ENCODE measurements at places on chromosomes 12 and 14. TPM values are rescaled to one million over a fixed set of nuclear protein-coding genes. Genes with fewer than 3 reads are reported as not detected.

The EXD2 gene
- 32.9 TPM for total RNA-seq

The AKAP6 gene
- total RNA-seq: 4.1 TPM

The TMEM253 gene
- total RNA-seq: 1.2 TPM

The AQP6 gene
- not detected for total RNA-seq

The OAS2 gene
- not detected for total RNA-seq

The CLEC1A gene
- not detected for total RNA-seq

The SPX gene
- 9.4 TPM for total RNA-seq

The GUCY2C gene
- not detected for total RNA-seq

The TAPBPL gene
- 17.0 TPM for total RNA-seq

The EMP1 gene
- total RNA-seq: 163 TPM

The BCL2L2 gene
- 21.6 TPM for total RNA-seq

The NOVA1 gene
- 1.5 TPM for total RNA-seq

The PHETA1 gene
- 13.6 TPM for total RNA-seq

The PLEKHG7 gene
- total RNA-seq: not detected

DNA sequence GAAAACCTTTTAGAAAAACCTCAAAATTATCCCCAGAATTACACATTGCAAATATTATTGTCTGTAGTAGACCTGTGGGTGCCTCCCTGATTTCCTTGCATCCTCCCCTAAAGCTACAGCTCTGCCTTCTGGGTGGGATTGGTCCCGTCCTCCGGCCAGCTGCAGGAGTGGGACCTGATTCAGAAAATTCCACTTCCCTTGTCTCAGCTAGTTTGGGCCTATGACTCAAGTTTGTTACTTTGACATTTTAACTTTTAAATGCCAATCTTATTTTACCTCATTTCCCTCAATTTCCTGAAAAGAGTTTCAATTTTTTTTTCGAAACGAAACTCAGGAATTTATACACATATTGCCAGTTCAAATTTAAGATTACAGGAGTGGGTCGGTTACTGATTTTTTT lies 13.2 kb upstream of the SLC41A2 start:
- no peaks in the 10 kb centered on the region for H3K27me3 ChIP-seq
- no peak overlapping the region for H3K4me3 ChIP-seq
- peaks cover 16% of the 10 kb centered on the region for H3K4me1 ChIP-seq
- peaks cover under 1% of the 10 kb centered on the region for H3K36me3 ChIP-seq
- no peak overlapping the region for H3K27ac ChIP-seq

- no peak for DNase-seq
- no peak overlapping the region for H3K27ac ChIP-seq
- H3K4me3 ChIP-seq: no peak overlapping the region
- H3K27me3 ChIP-seq: peaks cover 12% of the 10 kb centered on the region
- peaks cover 29% of the 10 kb centered on the region for H3K36me3 ChIP-seq
- peaks cover 21% of the 10 kb centered on the region for H3K4me1 ChIP-seq
Measured at GRCh38 chr12:57614948-57615500, 3.8 kb downstream of the ARHGEF25 start.

GRCh38 chr12:47547077-47547476 lies 158.8 kb downstream of the RPAP3 start:
- H3K27me3 ChIP-seq: peaks cover 3% of the 10 kb centered on the region
- DNase-seq: no peak

- no peaks in the 10 kb centered on the region for H3K36me3 ChIP-seq
- peaks cover 7% of the 10 kb centered on the region for H3K4me1 ChIP-seq
- no peak overlapping the region for H3K27ac ChIP-seq
- no peak for DNase-seq
- H3K27me3 ChIP-seq: no peaks in the 10 kb centered on the region
- no peak overlapping the region for H3K4me3 ChIP-seq
Measured at GRCh38 chr14:73392329-73393257, 65.8 kb downstream of the NUMB start.

DNA sequence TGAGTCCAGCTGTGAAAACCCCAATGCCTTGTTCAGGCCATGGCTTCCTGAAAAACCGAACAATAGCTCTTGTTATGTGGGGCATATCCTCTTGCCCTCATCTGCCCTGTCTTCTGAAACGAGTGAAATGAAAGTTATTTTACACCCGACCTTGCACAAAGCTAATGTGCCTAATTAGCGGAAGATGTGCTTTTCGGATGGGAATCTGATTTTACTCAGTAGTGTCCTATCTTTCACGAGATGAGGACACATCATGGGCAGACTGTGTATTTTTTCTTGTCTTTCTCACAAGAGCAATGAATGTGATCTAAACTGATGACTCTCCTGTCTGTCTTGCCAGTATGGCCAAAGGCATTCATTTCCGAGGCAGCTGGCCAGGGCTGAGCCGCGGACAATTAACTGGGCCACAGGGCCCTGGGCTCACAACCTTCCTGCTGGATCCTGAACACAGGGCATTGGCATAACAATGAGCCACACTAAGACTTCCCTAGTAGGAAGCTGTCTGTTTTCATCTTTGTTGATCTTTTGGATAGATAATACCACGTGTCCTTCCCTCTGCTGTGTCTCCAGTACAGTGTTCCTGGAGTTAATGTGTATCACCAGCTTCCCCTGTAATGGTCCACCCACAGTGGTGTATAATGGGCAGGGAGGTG lies 86.0 kb upstream of the HIF1A start:
- no peaks in the 10 kb centered on the region for H3K36me3 ChIP-seq
- no peak for DNase-seq
- peak overlapping the region; percentile 94 for H3K27ac ChIP-seq
- no peaks in the 10 kb centered on the region for H3K27me3 ChIP-seq
- no peak overlapping the region for H3K4me3 ChIP-seq

DNA sequence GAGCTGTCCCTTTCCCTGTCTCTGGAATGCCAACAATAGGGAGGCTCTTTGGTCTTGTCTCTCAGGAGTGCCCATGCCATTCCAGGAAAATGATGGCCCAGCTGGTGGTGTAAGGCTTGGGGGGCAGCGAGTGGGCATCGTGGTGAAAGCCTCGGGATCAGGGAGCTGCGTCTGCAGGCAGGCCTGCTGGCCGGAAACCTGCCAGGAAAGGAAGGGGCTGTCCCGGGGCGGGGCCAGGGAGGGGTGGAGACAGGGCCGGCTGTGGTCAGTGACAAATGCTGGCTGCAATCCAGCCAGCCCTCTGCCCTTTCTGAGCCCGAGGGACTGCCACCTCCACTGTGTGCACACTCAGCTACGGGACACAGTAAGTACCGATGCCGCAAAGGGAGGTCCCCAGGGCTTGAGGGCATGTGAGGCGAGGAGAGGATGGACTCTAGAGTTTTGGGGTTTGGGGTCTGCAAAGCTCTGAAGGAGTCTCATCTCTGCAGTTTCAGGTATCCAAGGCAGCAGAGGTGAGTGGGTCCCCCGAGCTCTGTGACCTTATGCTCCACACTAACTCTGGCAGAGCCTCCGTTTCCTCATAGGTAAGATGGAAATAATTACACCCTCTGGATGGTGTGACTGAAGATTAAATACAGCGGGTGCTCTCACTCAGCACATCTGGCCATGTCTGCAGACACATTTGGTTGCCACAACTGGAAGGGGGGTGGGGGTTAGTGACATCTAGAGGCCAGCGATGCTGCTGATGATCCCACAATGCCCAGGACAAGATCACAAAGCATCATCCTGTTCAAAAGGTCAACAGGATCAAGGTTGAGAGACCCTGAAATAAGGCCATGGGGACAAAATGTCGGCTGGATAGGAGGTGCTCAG lies at the start of gene SERPINA5:
Gene SERPINA5, plus strand, starts transcription at position 300 of the 873 bp plus-strand sequence. CDS start 5,937 bp downstream, outside the sequence.
- no peak within 1 kb of the TSS for H3K4me3 ChIP-seq
- no peaks in the 10 kb centered on the region for H3K36me3 ChIP-seq
- DNase-seq: no peak
- no peak within 1 kb of the TSS for H3K27ac ChIP-seq

DNA sequence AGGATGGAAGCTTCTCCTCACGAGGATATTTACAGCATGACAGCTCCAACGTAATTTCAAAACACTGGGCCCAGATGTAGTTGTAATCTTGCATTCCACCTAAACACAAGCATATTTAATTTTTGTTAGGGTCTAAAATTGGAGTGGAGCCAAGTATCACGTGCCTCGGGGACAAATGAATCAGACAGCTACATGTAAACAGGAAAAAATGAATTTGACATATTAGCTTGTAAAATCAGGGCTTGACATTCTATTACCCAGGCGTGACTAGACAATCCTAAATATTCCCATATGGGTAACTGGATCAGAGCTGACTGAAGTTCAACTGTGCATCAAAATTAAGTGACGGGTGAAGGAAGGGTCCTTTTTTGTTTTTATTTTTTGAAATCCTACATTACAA lies 59.0 kb downstream of the MDM2 start:
- no peak overlapping the region for H3K27ac ChIP-seq
- peaks cover 6% of the 10 kb centered on the region for H3K27me3 ChIP-seq
- no peak for DNase-seq
- H3K4me3 ChIP-seq: no peak overlapping the region

DNA sequence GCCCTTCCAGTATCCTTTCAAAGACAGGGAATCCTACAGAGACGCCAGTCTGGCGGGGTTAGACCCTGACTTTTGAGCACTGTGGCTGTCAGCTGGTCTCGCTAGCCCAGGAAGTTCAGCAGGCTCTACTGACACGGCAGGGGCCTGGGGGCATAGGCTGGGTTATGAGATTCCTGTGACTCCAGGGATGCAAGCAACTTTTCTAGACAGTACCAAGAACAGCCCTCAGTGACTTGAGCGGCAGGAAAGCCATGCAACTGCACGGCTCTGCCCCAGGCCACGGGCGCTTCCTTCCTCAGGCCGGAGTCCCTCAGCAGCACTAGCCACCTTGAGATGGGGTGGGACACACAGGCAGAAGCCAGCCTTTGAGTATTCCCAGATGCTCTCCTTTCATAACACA lies 5.1 kb upstream of the SIVA1 start:
- H3K4me3 ChIP-seq: peak overlapping the region; percentile 29
- H3K27ac ChIP-seq: peak overlapping the region; percentile 92
- DNase-seq: no peak
- H3K4me1 ChIP-seq: peaks cover 45% of the 10 kb centered on the region
- H3K27me3 ChIP-seq: no peaks in the 10 kb centered on the region

GRCh38 chr14:93073910-93074769 lies 41.6 kb downstream of the ITPK1 start:
- peaks cover 19% of the 10 kb centered on the region for H3K4me1 ChIP-seq
- no peaks in the 10 kb centered on the region for H3K27me3 ChIP-seq
- H3K27ac ChIP-seq: no peak overlapping the region
- no peak for DNase-seq
- peaks cover 1% of the 10 kb centered on the region for H3K36me3 ChIP-seq

DNA sequence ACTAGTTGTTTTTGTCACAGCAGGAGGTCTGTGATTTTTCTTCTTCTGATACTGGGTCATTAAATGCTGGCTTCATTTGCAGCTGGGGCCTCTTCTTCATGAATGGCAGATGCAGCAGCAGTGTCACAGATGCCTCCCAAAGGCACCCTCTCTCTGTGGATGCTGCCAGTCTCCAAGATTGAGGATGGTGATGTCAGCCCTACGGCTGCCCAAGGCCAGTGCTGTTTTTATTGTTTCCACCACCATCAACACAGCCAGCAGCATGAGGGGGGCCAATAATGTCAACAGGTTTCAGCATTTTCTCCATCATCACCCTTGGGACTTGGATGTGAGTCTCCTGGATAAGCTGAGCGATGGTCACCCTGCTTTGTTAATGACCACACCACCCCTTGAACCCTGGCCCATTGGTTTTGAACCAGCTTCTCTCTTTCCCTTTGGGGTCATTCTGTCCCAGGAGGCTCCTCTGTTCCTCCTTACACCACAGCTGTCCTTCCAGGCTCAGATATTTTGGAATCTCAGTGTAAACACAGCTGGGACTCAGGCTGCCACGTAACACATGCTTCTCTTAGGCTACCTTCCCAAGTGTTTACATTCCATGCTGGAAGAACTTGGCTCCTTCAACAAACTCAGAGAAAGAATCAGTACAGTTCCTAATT lies 151.7 kb upstream of the DDHD1 start:
- no peak overlapping the region for H3K4me3 ChIP-seq
- H3K27me3 ChIP-seq: peaks cover 9% of the 10 kb centered on the region
- peaks cover 1% of the 10 kb centered on the region for H3K36me3 ChIP-seq

GRCh38 chr12:87953256-87953860 lies 75.8 kb downstream of the C12orf50 start:
- no peak overlapping the region for H3K27ac ChIP-seq
- no peak for DNase-seq
- peaks cover 8% of the 10 kb centered on the region for H3K4me1 ChIP-seq
- no peak overlapping the region for H3K4me3 ChIP-seq
- H3K27me3 ChIP-seq: no peaks in the 10 kb centered on the region

- no peak overlapping the region for H3K27ac ChIP-seq
- H3K4me3 ChIP-seq: no peak overlapping the region
- no peaks in the 10 kb centered on the region for H3K4me1 ChIP-seq
- H3K36me3 ChIP-seq: no peaks in the 10 kb centered on the region
- no peaks in the 10 kb centered on the region for H3K27me3 ChIP-seq
Measured at GRCh38 chr12:67998379-67998778, 9.1 kb downstream of the IFNG-AS1 start.

- peaks cover 22% of the 10 kb centered on the region for H3K4me1 ChIP-seq
- no peaks in the 10 kb centered on the region for H3K36me3 ChIP-seq
- no peak overlapping the region for H3K27ac ChIP-seq
- peaks cover 61% of the 10 kb centered on the region for H3K27me3 ChIP-seq
Measured at GRCh38 chr12:96543-96942, 30.0 kb downstream of the IQSEC3 start.

DNA sequence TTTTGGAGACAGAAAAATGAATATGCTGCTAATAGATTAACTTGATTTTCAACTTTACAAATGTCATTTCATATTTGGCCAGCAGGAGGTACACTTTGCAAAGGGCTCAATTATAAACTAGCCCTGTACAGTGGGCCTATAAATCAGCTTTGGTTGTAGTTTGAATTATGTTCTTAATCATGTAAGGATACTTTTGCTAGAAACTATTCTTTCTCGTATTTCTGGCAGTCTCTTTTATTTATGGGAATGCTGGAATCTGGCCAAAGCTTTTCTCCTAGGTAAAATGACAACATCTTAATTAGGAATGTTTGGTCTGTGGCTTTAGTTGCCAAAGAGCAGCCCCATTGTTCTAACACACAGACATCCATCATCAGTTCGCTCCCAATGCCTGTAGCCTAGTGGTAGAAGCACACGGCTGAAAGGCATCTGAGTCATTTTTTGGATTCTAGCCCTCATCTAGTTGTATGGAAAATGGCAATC lies 1322.3 kb upstream of the SEL1L start:
- no peak overlapping the region for H3K27ac ChIP-seq
- no peaks in the 10 kb centered on the region for H3K36me3 ChIP-seq
- H3K27me3 ChIP-seq: peaks cover 4% of the 10 kb centered on the region

DNA sequence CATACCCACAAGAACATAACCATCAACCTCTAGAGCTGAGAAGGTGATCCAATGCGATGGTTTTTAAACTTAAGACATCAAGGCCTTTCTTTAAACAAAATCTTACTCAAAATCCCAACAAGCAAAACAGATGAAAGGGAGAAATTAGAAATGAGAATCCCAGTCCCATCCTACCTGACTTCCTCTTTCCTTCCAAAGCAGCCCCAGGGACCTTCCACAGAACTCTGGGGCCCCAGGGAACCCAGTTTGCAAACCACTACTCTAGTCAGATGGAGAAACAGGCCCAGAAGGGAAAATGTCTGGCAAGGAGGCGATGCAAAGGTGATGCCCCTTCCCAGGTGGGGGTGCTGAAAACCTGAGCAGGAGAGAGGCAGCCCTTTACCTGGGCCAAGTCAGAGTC lies 29.0 kb upstream of the CMKLR1 start:
- DNase-seq: no peak
- no peak overlapping the region for H3K27ac ChIP-seq
- no peak overlapping the region for H3K4me3 ChIP-seq
- H3K4me1 ChIP-seq: peaks cover 11% of the 10 kb centered on the region

GRCh38 chr12:47858511-47859266 lies 39.0 kb upstream of the HDAC7 start:
- no peaks in the 10 kb centered on the region for H3K36me3 ChIP-seq
- no peak overlapping the region for H3K4me3 ChIP-seq
- H3K27me3 ChIP-seq: no peaks in the 10 kb centered on the region
- H3K4me1 ChIP-seq: no peaks in the 10 kb centered on the region
- no peak for DNase-seq

GRCh38 chr12:79557690-79558315 lies 133.0 kb downstream of the PAWR start:
- H3K27me3 ChIP-seq: no peaks in the 10 kb centered on the region
- H3K4me3 ChIP-seq: no peak overlapping the region
- H3K27ac ChIP-seq: peak overlapping the region; percentile 79
- peaks cover 23% of the 10 kb centered on the region for H3K36me3 ChIP-seq
